ENCODE measurements at places on chromosomes 16 and 17. TPM values are rescaled to one million over a fixed set of nuclear protein-coding genes. Genes with fewer than 3 reads are reported as not detected.

Gene C17orf113
- total RNA-seq: 0.16 TPM

Gene PROCA1
- total RNA-seq: 6.1 TPM

Gene CFAP97D1
- not detected for total RNA-seq

Gene TERB1
- total RNA-seq: not detected

Gene ZG16
- total RNA-seq: not detected

- peaks cover 7% of the 10 kb centered on the region for H3K4me1 ChIP-seq
- H3K36me3 ChIP-seq: no peaks in the 10 kb centered on the region
- H3K27ac ChIP-seq: no peak overlapping the region
- no peak overlapping the region for H3K4me3 ChIP-seq
Measured at GRCh38 chr17:36008998-36009665, 7.8 kb upstream of the CCL15 start.

GRCh38 chr16:1903845-1904840 is 14.1 kb downstream of the HS3ST6 start:
- no peak for DNase-seq
- H3K27ac ChIP-seq: no peak overlapping the region
- peaks cover 3% of the 10 kb centered on the region for H3K27me3 ChIP-seq

GRCh38 chr16:67397036-67397801 is 3.9 kb upstream of the TPPP3 start:
- H3K36me3 ChIP-seq: no peaks in the 10 kb centered on the region
- DNase-seq: no peak
- no peak overlapping the region for H3K27ac ChIP-seq
- peaks cover 32% of the 10 kb centered on the region for H3K27me3 ChIP-seq
- no peak overlapping the region for H3K4me3 ChIP-seq

- H3K36me3 ChIP-seq: peaks cover 2% of the 10 kb centered on the region
- no peaks in the 10 kb centered on the region for H3K27me3 ChIP-seq
- H3K27ac ChIP-seq: no peak overlapping the region
- DNase-seq: no peak
- H3K4me3 ChIP-seq: no peak overlapping the region
- H3K4me1 ChIP-seq: no peaks in the 10 kb centered on the region
Measured at GRCh38 chr16:71648921-71649320, 22.9 kb downstream of the MARVELD3 start.

DNA sequence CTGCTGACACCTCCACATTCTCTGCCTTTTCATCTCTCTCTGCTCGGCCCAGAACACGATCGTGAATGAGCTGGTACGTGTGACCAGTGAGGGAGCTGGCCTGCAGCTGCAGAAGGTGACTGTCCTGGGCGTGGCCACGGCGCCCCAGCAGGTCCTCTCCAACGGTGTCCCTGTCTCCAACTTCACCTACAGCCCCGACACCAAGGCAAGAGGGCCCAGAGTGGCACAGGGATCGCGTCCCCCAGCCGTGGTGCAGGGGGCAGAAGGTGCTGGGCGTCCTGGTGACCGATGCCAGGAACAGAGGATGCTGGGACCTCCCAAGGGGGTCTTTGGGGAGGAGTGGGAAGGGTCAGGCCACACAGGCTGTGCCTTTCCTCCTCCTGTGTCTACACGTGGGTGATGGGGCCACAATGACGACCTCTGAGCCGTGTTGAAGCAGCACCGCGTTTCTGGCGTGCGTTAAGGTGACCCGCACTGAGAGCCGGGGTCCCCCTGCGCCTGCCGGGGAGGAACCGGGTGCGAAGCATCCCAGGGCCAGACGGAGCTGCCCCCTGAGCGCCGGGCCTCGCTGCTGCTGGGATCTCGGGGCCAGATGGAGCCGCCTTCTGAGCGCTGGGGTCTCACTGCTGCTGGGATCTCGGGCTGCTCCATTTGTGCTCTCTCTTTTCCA is 17.4 kb downstream of the GAA start:
- H3K27ac ChIP-seq: no peak overlapping the region
- H3K4me3 ChIP-seq: no peak overlapping the region
- H3K4me1 ChIP-seq: no peaks in the 10 kb centered on the region
- H3K36me3 ChIP-seq: no peaks in the 10 kb centered on the region
- no peak for DNase-seq

DNA sequence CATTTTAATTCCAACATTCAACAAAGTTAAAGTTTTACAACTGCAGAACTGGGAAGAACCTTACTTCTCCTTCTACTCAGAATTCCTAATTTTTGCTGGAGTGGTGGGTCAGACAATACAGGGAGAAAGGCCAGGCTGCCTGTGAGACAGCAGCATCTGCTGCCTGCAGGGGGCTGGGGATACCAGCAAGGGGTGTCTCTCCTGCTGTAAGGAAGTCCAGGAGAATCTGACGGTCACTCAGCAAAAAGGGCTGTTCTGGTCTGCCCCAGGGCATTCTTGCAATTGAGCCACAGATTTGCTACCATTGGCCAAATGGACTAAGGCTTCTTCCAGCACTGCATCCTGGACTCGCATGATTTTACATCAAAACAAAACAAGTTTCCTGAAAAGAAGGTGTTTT is 426.6 kb upstream of the CDH11 start:
- H3K4me3 ChIP-seq: no peak overlapping the region
- no peaks in the 10 kb centered on the region for H3K4me1 ChIP-seq
- no peak overlapping the region for H3K27ac ChIP-seq
- H3K27me3 ChIP-seq: no peaks in the 10 kb centered on the region
- H3K36me3 ChIP-seq: no peaks in the 10 kb centered on the region

DNA sequence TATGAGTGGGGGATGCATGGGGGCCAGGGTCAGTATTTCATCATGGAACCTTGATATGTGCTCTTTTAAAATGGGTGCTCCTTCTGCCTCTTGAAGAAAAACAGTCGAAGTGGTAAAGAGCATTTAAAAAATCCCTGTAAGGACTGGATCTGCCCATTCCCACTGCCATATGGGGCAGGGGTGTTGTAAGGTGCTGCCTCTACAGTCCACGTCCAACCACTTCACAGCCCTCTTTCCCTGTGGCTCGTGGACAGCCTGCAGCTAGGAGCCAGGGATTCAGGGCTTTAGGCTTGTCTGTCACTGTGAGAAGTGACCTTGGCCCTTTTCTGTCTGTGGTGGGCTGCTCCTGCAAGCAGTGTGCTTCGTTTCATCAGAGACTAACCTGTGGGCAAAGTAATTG is 44.3 kb downstream of the IGF2BP1 start:
- H3K4me1 ChIP-seq: no peaks in the 10 kb centered on the region
- H3K27ac ChIP-seq: no peak overlapping the region
- H3K36me3 ChIP-seq: no peaks in the 10 kb centered on the region
- peaks cover 12% of the 10 kb centered on the region for H3K27me3 ChIP-seq

- H3K27ac ChIP-seq: no peak overlapping the region
- no peaks in the 10 kb centered on the region for H3K36me3 ChIP-seq
- peaks cover 2% of the 10 kb centered on the region for H3K4me1 ChIP-seq
- no peak overlapping the region for H3K4me3 ChIP-seq
- DNase-seq: no peak
Measured at GRCh38 chr17:78598013-78598471, 20.8 kb upstream of the DNAH17 start.

DNA sequence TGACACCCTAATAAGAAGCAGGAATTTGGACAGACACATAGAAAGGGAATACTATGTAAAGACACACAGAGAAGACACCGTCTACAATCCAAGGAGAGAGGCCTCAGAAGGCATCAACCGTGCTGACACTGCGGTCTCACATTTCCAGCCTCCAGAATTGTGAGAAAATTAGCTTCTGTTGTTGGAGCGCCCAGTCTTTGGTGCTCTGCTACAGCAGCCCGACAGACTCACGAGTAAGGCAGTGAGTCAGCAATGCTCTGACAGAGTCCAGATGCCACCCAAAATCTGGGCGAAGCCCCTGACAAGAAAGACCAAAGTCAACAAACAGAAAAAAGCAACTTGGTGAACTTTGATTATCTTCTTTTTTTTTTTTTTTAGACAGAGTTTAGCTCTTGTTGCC is 32.5 kb upstream of the RAI1 start:
- no peak for DNase-seq
- no peaks in the 10 kb centered on the region for H3K36me3 ChIP-seq
- H3K27me3 ChIP-seq: peaks cover 9% of the 10 kb centered on the region
- no peak overlapping the region for H3K27ac ChIP-seq
- no peaks in the 10 kb centered on the region for H3K4me1 ChIP-seq
- H3K4me3 ChIP-seq: no peak overlapping the region

GRCh38 chr17:12421646-12422306 is 243.9 kb upstream of the MYOCD start:
- no peaks in the 10 kb centered on the region for H3K27me3 ChIP-seq
- no peak overlapping the region for H3K4me3 ChIP-seq
- no peak overlapping the region for H3K27ac ChIP-seq
- no peaks in the 10 kb centered on the region for H3K36me3 ChIP-seq

GRCh38 chr17:21213638-21214014 is 335 bp downstream of the TMEM11 start:
- H3K4me3 ChIP-seq: peak overlapping the region; percentile 93
- DNase-seq: peak; percentile 36
- peaks cover 19% of the 10 kb centered on the region for H3K36me3 ChIP-seq
- H3K4me1 ChIP-seq: peaks cover 42% of the 10 kb centered on the region

DNA sequence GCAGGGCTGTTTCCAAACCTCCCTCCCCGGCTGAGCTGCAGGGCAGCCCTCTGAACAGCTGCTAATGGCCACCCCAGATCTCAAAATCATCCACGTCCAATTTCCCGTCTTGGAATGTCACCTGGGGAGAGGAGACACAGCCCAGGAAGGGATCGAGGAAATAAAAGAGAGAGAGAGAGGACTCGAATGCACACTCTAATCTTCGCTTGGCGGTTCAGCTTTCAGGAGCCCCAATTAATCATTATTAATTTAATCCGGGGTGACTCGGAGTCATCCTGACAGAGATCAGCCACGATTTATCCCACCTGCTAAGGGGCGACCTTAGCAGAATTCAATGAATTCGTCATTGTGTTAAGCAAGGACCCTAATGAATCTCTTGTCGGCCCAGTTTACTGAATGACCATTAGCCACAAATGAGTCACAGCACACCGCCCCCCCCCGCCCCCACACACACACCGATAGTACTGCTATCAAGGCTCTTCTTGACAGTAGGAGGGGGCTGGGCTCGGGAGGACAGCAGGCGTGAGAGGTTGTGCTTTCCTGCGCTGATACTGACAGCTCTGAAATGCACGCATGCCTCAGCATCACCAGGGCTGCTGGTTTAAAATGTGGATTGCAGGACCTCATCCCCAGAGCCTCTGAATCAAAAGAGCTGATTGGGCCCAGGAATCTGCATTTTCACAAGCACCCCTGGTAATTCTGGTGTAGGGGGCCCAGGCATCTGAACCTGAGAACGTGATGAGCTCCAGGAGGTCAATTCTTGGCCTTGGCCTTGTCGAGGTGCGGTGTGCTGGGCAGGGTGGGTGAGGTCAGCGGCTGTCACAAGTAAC is 190.0 kb upstream of the CIBAR2 start:
- no peak overlapping the region for H3K27ac ChIP-seq
- H3K36me3 ChIP-seq: no peaks in the 10 kb centered on the region
- no peak overlapping the region for H3K4me3 ChIP-seq
- no peak for DNase-seq

- H3K36me3 ChIP-seq: peaks cover 12% of the 10 kb centered on the region
- no peaks in the 10 kb centered on the region for H3K27me3 ChIP-seq
- H3K4me1 ChIP-seq: no peaks in the 10 kb centered on the region
- DNase-seq: no peak
Measured at GRCh38 chr16:53201900-53202299, 147.1 kb downstream of the CHD9 start.

- H3K27ac ChIP-seq: no peak overlapping the region
- no peaks in the 10 kb centered on the region for H3K36me3 ChIP-seq
- H3K27me3 ChIP-seq: no peaks in the 10 kb centered on the region
Measured at GRCh38 chr16:47990676-47991075, 165.1 kb downstream of the ABCC12 start.

- DNase-seq: no peak
- no peak overlapping the region for H3K4me3 ChIP-seq
- no peaks in the 10 kb centered on the region for H3K4me1 ChIP-seq
- no peaks in the 10 kb centered on the region for H3K36me3 ChIP-seq
Measured at GRCh38 chr17:6043405-6043804, 26.8 kb upstream of the WSCD1 start.

- no peak for DNase-seq
- H3K36me3 ChIP-seq: no peaks in the 10 kb centered on the region
- no peaks in the 10 kb centered on the region for H3K27me3 ChIP-seq
- H3K4me3 ChIP-seq: no peak overlapping the region
- H3K27ac ChIP-seq: no peak overlapping the region
Measured at GRCh38 chr16:48132696-48133095, 23.1 kb downstream of the ABCC12 start.

Data from activated CD8-positive, alpha-beta T cell treated with anti-CD3 and anti-CD28 coated beads, Interleukin-2, amount 10 ng/mL, durations not matched to agents 7 days and 5 days (primary cell).